SJCRH30 (cell line): ENCODE measurements at places on chromosomes 12 and 14. TPM values are rescaled to one million over a fixed set of nuclear protein-coding genes. Genes with fewer than 3 reads are reported as not detected.

Gene WNT5B
- 50.2 and 51.8 TPM in 2 replicates for total RNA-seq

Gene KRT75
- total RNA-seq = not detected in 2 replicates

Gene TMEM229B
- not detected in 2 replicates for total RNA-seq

DNA sequence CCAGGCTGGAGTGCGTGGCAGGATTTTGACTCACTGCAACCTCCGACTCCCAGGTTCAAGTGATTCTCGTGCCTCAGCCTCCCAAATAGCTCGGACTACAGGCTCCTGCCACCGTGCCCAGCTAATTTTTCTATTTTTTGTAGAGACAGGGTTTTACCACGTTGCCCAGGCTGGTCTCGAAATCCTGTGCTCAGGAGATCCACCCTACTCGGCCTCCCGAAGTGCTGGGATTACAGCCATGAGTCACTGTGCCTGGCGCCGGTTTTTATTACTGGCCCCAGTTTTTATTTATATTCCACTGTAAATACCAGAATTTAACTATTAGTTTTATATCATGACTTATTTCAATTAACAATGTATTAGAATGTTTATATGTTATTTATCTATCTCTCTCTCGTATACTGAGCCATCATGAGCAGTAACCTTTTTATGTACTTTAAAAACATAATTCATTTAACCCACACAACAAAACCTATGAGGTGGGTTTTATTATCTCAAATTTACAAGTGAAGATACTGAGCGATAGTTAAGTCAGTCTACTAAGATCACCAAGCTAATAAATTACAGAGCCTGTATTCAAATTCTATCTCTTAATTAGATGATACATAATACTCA is 47.8 kb downstream of the HECTD1 start:
- no peak for DNase-seq
- no peak overlapping the region for H3K4me3 ChIP-seq
- no peaks in the 10 kb centered on the region for H3K27me3 ChIP-seq
- no peak overlapping the region for H3K27ac ChIP-seq

DNA sequence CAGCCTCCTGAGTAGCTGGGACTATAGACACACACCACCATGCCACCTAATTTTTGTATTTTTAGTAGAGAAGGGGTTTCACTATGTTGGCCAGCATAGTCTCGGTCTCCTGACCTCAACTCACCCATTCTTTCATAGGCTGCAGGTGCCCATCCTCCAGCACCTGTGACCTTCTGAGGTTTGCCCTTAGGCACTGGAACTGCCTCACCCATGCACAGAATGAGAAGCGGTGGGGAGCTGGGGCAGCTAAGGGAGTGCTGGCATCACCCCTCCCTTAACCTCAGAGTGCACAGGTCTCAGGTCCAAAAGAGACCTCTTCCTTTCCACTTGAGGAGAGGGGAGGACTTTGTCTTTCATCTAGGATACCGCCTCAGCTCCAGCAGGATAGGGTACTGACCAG is 177.4 kb upstream of the CCDC198 start:
- no peaks in the 10 kb centered on the region for H3K4me1 ChIP-seq
- no peaks in the 10 kb centered on the region for H3K27me3 ChIP-seq
- DNase-seq = no peak
- H3K36me3 ChIP-seq = no peaks in the 10 kb centered on the region

Gene NKX2-1
- total RNA-seq = not detected in 2 replicates

Gene AQP6
- total RNA-seq = not detected in 2 replicates

GRCh38 chr14:68683326-68683725 is 109.5 kb downstream of the ZFP36L1 start:
- peaks cover 64% of the 10 kb centered on the region for H3K4me1 ChIP-seq
- peak; percentile 26 for DNase-seq
- peak overlapping the region; percentile 99 for H3K27ac ChIP-seq
- H3K36me3 ChIP-seq = no peaks in the 10 kb centered on the region; the same call in 1 of the 2 replicates
- no peak overlapping the region for H3K4me3 ChIP-seq

Gene BICDL1
- 0.18 TPM in 1 of 2 replicates, not detected in the other for total RNA-seq

Gene CCDC177
- 0.06 and 0.25 TPM in 2 replicates for total RNA-seq

Gene CCDC38
- total RNA-seq = 0.04 and 0.10 TPM in 2 replicates

- no peak for DNase-seq
- H3K27me3 ChIP-seq = no peaks in the 10 kb centered on the region
- H3K4me1 ChIP-seq = no peaks in the 10 kb centered on the region
- no peaks in the 10 kb centered on the region for H3K36me3 ChIP-seq
- H3K27ac ChIP-seq = no peak overlapping the region
Observed at GRCh38 chr12:34126239-34126641, 103.9 kb downstream of the ALG10 start.

DNA sequence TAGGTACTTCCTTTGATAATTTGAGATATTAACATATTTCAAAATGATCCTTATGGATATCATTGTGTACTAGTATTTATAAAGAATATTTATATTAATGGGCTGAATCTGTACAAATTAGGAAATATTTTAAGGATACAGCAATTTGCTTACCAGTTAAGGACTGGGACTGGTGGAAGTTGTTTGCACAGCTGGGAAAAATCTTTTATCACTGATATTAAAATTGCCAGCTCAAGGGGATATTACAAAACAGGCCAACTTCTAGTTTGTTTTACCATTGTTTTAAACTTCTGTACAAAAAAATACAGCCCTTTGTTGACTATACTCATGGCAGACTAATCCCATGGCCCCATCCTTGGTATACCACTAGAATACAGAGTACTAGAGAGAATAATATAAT is 133.2 kb upstream of the DDHD1 start:
- H3K27me3 ChIP-seq = no peaks in the 10 kb centered on the region
- H3K4me3 ChIP-seq = no peak overlapping the region
- DNase-seq = no peak
- H3K27ac ChIP-seq = no peak overlapping the region
- no peaks in the 10 kb centered on the region for H3K36me3 ChIP-seq
- no peaks in the 10 kb centered on the region for H3K4me1 ChIP-seq

- H3K36me3 ChIP-seq = no peaks in the 10 kb centered on the region
- H3K4me3 ChIP-seq = no peak overlapping the region
- H3K27ac ChIP-seq = no peak overlapping the region
- no peaks in the 10 kb centered on the region for H3K4me1 ChIP-seq
- DNase-seq = no peak
- no peaks in the 10 kb centered on the region for H3K27me3 ChIP-seq
Observed at GRCh38 chr14:79734151-79734550, 477.2 kb downstream of the DIO2 start.

Gene CLEC14A
- 20.7 and 21.9 TPM in 2 replicates for total RNA-seq

DNA sequence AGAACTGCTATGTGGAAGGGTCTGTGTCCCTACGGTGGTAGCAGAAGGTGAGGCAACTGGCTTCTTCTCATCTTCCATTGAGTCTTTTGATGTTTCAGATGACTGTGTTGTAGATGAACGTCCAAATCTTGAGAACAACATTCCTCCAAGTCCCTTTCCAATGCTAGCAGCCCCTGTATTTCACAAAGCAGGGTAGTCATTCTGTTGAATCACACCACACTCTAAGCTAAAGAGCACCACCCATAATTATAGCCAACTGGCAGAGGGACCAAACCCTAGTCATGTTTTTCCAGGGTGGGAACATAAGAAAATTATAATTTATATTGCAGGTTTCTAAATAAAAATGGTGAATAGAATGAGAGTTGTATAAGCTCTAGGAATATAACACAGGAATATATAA is 98.7 kb downstream of the DDHD1 start:
- H3K27me3 ChIP-seq = no peaks in the 10 kb centered on the region
- H3K36me3 ChIP-seq = peaks cover 56% of the 10 kb centered on the region
- DNase-seq = no peak
- H3K4me3 ChIP-seq = no peak overlapping the region
- no peak overlapping the region for H3K27ac ChIP-seq

DNA sequence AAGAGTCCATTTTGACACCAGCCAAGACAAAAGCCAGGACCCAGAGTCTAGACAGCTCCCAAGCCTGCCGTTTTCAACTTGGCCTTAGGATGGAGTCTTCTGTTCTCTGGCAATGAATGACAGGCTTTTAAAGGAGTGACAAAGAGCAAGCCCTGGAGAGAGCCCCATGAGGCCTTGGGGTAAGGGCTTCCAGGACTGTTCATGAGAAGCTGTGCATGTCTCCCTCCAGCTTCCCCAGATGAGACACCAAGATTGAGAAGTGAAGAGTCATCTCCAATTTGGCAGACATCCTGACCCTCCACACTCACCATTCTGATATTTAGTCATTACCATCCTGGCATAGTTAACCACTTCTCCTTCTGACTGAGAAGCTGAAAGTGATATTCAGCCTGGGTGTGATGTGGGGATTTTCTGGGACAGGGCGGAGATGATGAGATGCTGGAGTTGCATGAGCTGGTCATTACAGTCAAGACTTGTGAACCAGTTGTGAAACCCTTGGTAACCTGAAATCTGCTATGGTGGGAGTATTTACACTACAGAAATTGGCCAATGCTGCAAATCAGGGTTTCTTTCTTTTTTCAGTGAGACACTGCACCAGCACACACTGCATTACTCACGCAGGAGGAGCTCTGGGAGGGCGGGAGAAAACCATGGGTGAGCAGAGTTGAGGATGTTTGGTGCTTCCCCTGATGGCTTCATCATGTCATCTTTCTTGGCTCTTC is 77.8 kb downstream of the VCPKMT start:
- H3K36me3 ChIP-seq = no peaks in the 10 kb centered on the region
- no peak overlapping the region for H3K27ac ChIP-seq
- no peaks in the 10 kb centered on the region for H3K27me3 ChIP-seq
- H3K4me3 ChIP-seq = no peak overlapping the region
- peaks cover 8% of the 10 kb centered on the region for H3K4me1 ChIP-seq
- no peak for DNase-seq

Gene JAG2
- 24.7 and 28.1 TPM in 2 replicates for total RNA-seq

- no peaks in the 10 kb centered on the region for H3K36me3 ChIP-seq
- peak; percentile 43 for DNase-seq
- no peaks in the 10 kb centered on the region for H3K27me3 ChIP-seq
- H3K4me1 ChIP-seq = peaks cover 13% of the 10 kb centered on the region
- peak overlapping the region; percentile 1; the same call in 1 of the 2 replicates for H3K27ac ChIP-seq
- H3K4me3 ChIP-seq = no peak overlapping the region; the same call in 1 of the 2 replicates
Observed at GRCh38 chr12:41287500-41288141, 99.5 kb downstream of the PDZRN4 start.

- peaks cover 12% of the 10 kb centered on the region for H3K4me1 ChIP-seq
- no peaks in the 10 kb centered on the region for H3K27me3 ChIP-seq
- H3K4me3 ChIP-seq = no peak overlapping the region
- no peak for DNase-seq
Observed at GRCh38 chr12:78101946-78102635, 271.4 kb downstream of the NAV3 start.

Gene TRIM9
- total RNA-seq = 0.91 and 1.6 TPM in 2 replicates

DNA sequence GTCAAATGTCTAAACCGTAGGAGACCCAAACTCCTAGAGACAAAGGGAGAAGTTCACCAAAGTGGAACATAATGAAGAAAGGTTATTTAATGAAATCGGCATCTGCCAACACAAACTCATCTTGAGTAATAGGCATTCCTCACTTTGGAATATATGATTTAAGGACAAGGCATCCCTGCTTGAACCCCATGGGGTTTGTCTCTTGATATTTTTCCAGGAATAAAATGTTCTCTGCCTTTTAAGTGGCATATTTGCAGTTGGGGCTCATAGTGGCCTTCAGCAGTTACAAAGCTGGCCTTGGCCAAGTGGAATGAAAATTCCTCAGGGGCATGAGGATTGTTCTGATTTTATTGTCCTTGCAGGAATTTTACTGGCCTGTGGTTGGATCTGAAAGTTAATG is 7.1 kb downstream of the POP5 start:
- H3K4me3 ChIP-seq = no peak overlapping the region
- H3K4me1 ChIP-seq = no peaks in the 10 kb centered on the region
- no peak for DNase-seq
- H3K27ac ChIP-seq = no peak overlapping the region
- H3K27me3 ChIP-seq = no peaks in the 10 kb centered on the region
- H3K36me3 ChIP-seq = peaks cover 60% of the 10 kb centered on the region

GRCh38 chr14:104093366-104094055 is 8.0 kb downstream of the ASPG start:
- DNase-seq = no peak
- H3K4me3 ChIP-seq = no peak overlapping the region
- H3K36me3 ChIP-seq = no peaks in the 10 kb centered on the region
- no peak overlapping the region for H3K27ac ChIP-seq
- H3K4me1 ChIP-seq = peaks cover 26% of the 10 kb centered on the region
- H3K27me3 ChIP-seq = no peaks in the 10 kb centered on the region
